Naive thymus-derived CD8-positive, alpha-beta T cell (primary cell): ENCODE measurements at places on chromosomes 2 and 18.
A peak's percentile ranks its signal among the peaks of the same experiment; 100 is the strongest.

DNA sequence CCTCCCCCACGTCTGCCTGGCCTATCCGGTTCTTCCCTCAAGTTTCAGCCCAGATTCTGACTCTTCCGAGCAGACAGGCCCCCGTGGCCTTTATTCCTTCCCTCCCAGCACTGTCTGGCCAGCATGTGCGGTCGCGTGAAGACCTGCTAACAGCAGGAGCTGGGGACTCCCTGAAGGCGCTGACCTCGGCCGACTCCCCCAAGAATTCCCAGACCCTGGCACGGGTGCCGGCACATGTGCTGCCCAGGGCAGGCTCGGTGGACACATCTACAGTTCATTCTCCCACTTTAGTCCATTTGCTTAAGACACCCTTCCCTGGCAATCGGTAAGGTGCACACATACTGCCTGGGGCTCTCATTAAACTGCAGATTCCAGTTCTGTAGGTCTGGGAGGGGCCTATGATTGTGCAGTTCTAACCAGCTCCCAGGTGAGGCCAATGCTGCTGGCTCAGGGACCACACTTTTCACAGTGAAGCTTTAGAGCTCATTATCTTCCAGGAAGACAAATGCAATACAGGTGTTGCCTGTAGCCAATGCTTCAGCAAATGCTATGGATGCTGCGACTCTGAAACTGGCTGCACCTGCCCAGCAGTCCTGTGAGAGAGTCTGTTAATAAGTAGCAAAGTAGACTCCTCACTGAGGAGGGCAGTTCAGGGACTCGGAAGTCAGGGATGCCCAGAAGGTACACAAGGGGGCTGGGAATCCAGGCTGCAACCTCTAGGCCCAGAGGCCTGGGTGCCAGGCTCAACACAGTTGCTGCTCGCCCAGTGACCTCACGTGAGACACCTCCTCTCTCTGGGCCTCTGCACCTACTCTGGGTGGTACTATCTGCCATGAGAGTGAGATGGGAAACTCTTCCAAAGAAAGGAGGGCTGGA, 45.4 kb upstream of the TAF1B start:
- peaks cover 5% of the 10 kb centered on the region for H3K27me3 ChIP-seq
- H3K36me3 ChIP-seq = no peaks in the 10 kb centered on the region
- H3K4me3 ChIP-seq = no peak overlapping the region
- H3K27ac ChIP-seq = no peak overlapping the region
- no peak for DNase-seq
- H3K4me1 ChIP-seq = peaks cover 24% of the 10 kb centered on the region

GRCh38 chr2:3620834-3621233, 25.9 kb downstream of the COLEC11 start:
- no peaks in the 10 kb centered on the region for H3K27me3 ChIP-seq
- H3K4me3 ChIP-seq = no peak overlapping the region
- DNase-seq = no peak
- H3K36me3 ChIP-seq = peaks cover 2% of the 10 kb centered on the region
- no peak overlapping the region for H3K27ac ChIP-seq

GRCh38 chr2:68432696-68433658, 34.1 kb downstream of the FBXO48 start:
- H3K27me3 ChIP-seq = no peaks in the 10 kb centered on the region

DNA sequence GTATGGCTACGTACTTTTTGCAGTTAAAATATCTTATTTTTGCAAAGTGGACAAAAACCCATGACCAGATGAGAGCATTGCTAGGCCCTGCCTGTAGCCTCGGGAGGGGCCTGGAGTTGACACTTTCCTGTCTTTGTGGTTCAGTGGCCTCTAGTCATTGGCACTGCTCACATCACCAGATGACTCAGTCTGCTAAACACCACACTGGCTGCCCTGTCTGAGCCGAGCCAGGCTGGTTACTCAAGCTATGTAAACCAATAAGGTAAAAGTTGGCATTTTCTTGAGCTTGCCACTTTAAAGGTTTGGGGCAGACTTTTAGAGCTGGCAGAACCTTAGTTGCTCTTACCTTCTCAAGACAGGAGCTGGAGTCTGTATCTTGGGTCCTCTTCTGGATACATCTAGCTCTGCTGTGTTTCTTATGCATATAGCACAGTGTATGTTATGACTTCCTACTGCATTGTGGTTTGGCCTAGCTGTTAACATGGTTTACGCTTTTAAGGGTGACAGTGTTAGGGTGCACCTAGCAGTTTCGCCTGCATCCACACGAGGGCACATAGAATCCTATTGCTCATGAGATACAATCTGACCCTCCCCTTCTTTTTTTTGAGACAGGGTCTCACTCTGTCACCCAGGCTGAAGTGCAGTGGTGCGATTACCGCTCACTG, 76.4 kb downstream of the AP1S3 start:
- peaks cover 23% of the 10 kb centered on the region for H3K4me1 ChIP-seq
- no peaks in the 10 kb centered on the region for H3K36me3 ChIP-seq
- no peak overlapping the region for H3K4me3 ChIP-seq
- DNase-seq = peak; percentile 16

- H3K27me3 ChIP-seq = no peaks in the 10 kb centered on the region
- H3K4me1 ChIP-seq = no peaks in the 10 kb centered on the region
- H3K36me3 ChIP-seq = peaks cover 55% of the 10 kb centered on the region
Measured at GRCh38 chr2:120052597-120052996, 39.7 kb downstream of the EPB41L5 start.

DNA sequence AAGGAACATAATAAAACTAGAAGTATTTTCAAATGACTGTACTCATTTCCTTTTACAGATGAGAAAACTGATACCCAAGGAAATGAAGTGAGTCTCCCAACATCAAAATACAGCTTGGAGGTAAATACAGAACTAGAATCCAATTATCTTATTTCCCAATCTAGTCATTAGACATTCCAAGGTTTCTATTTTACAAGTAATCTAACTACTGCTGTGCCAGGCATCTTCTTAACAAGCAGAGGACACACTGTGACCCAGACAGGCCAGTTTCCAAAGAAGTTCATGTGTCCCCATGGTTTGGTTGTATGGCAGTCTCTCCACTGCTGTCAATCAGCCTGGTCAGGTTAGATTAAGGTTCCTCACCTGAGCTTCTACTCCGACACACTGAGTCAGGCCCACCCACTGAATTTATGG, 143.5 kb downstream of the THADA start:
- no peak overlapping the region for H3K4me3 ChIP-seq
- no peak for DNase-seq
- H3K27me3 ChIP-seq = no peaks in the 10 kb centered on the region
- H3K36me3 ChIP-seq = peaks cover 58% of the 10 kb centered on the region

DNA sequence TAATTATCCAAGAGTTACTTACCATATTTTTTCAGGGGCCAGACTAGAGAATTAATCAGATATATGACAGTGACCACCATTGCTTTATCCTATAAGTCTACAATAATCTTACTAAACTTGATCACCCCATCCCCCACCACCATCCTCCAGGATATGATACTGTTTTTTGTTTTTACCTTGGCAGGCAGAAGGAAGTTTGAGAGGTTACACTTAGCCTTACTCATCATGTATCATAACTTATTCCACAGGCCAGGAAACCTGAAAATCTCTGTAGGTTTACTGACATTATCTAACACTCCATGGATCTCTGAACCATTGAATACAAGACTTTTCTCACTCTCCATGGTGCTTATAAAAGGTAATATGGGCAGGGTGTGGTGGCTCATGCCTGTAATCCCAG, 602.7 kb downstream of the KCNJ3 start:
- no peak overlapping the region for H3K4me3 ChIP-seq
- H3K27ac ChIP-seq = no peak overlapping the region
- H3K36me3 ChIP-seq = no peaks in the 10 kb centered on the region
